Fibroblast of villous mesenchyme (primary cell): ENCODE measurements at places on chromosomes 13 and 19. TPM values are rescaled to one million over a fixed set of nuclear protein-coding genes. Genes with fewer than 3 reads are reported as not detected.

The SPACA4 gene
- total RNA-seq: not detected in 2 replicates

The LACC1 gene
- total RNA-seq: 7.7 and 9.1 TPM in 2 replicates

The SMIM44 gene
- not detected in 2 replicates for total RNA-seq

The PEAK3 gene
- total RNA-seq: under 0.01 TPM in 1 of 2 replicates, not detected in the other

The ATP8B3 gene
- total RNA-seq: 0.86 and 1.6 TPM in 2 replicates

The DIRAS1 gene
- total RNA-seq: under 0.01 and 0.32 TPM in 2 replicates

The FBN3 gene
- total RNA-seq: not detected in 2 replicates

The GPR12 gene
- total RNA-seq: not detected in 2 replicates

The ZNF723 gene
- total RNA-seq: not detected in 2 replicates

The NDFIP2 gene
- total RNA-seq: 60.6 and 131 TPM in 2 replicates

The SLC46A3 gene
- total RNA-seq: 2.9 and 4.7 TPM in 2 replicates

The CGB5 gene
- 0.32 TPM in 1 of 2 replicates, not detected in the other for total RNA-seq

The KLHL1 gene
- total RNA-seq: not detected in 2 replicates

The CDC42EP5 gene
- 12.5 and 29.0 TPM in 2 replicates for total RNA-seq

The EFNA2 gene
- total RNA-seq: not detected in 2 replicates

The DAND5 gene
- total RNA-seq: not detected in 2 replicates

The DACT3 gene
- 5.2 and 11.3 TPM in 2 replicates for total RNA-seq

The FDX2 gene
- 24.2 and 30.3 TPM in 2 replicates for total RNA-seq

The SGCG gene
- 0.32 TPM in 1 of 2 replicates, not detected in the other for total RNA-seq

The FZR1 gene
- 37.6 and 40.3 TPM in 2 replicates for total RNA-seq

The CYP4F8 gene
- under 0.01 TPM in 1 of 2 replicates, not detected in the other for total RNA-seq

The TNFAIP8L1 gene
- total RNA-seq: 4.2 and 4.3 TPM in 2 replicates

The AZU1 gene
- not detected in 2 replicates for total RNA-seq

The TEX26 gene
- total RNA-seq: under 0.01 TPM in 1 of 2 replicates, not detected in the other

The PTH2 gene
- not detected in 2 replicates for total RNA-seq

The LILRB1 gene
- total RNA-seq: not detected in 2 replicates

The DMKN gene
- total RNA-seq: 0.97 and 2.2 TPM in 2 replicates

The CYSLTR2 gene
- not detected in 2 replicates for total RNA-seq

The IZUMO2 gene
- total RNA-seq: not detected in 2 replicates

The ZNF729 gene
- total RNA-seq: not detected in 2 replicates

The MIA gene
- not detected in 2 replicates for total RNA-seq

The DIAPH3 gene
- total RNA-seq: 20.9 and 30.7 TPM in 2 replicates

The LILRA2 gene
- not detected in 2 replicates for total RNA-seq

The KLK4 gene
- total RNA-seq: not detected in 2 replicates

The ZNF554 gene
- 3.2 and 3.5 TPM in 2 replicates for total RNA-seq

The ETV2 gene
- total RNA-seq: under 0.01 and 0.86 TPM in 2 replicates

The CEP89 gene
- 15.8 and 18.1 TPM in 2 replicates for total RNA-seq

The PSG4 gene
- 1.9 and 121 TPM in 2 replicates for total RNA-seq

The CEBPG gene
- total RNA-seq: 22.0 and 23.2 TPM in 2 replicates

The USHBP1 gene
- total RNA-seq: not detected in 2 replicates

The ZNF587B gene
- total RNA-seq: 25.1 and 28.1 TPM in 2 replicates

The ZNF571 gene
- total RNA-seq: 1.6 and 2.6 TPM in 2 replicates

The ZNF491 gene
- 1.3 and 2.2 TPM in 2 replicates for total RNA-seq

The SIAH3 gene
- under 0.01 TPM in 1 of 2 replicates, not detected in the other for total RNA-seq

The MBD3L1 gene
- not detected in 2 replicates for total RNA-seq

The FSD1 gene
- total RNA-seq: 8.6 and 9.3 TPM in 2 replicates

The SPTBN4 gene
- 0.32 and 1.3 TPM in 2 replicates for total RNA-seq

The CEACAM20 gene
- not detected in 2 replicates for total RNA-seq

The TTC9B gene
- total RNA-seq: not detected in 2 replicates

The SYCN gene
- total RNA-seq: not detected in 2 replicates

The CEACAM3 gene
- not detected in 2 replicates for total RNA-seq

The ZNF547 gene
- 1.9 and 6.0 TPM in 2 replicates for total RNA-seq

The METTL21C gene
- total RNA-seq: not detected in 2 replicates

The GRIN3B gene
- under 0.01 TPM in 2 replicates for total RNA-seq

The IGSF23 gene
- total RNA-seq: 0.32 and 0.43 TPM in 2 replicates

The NAPSA gene
- total RNA-seq: under 0.01 and 0.32 TPM in 2 replicates

The DGKH gene
- 16.0 and 16.4 TPM in 2 replicates for total RNA-seq
